ENCODE measurements at places on chromosomes 5 and 9.

DNA sequence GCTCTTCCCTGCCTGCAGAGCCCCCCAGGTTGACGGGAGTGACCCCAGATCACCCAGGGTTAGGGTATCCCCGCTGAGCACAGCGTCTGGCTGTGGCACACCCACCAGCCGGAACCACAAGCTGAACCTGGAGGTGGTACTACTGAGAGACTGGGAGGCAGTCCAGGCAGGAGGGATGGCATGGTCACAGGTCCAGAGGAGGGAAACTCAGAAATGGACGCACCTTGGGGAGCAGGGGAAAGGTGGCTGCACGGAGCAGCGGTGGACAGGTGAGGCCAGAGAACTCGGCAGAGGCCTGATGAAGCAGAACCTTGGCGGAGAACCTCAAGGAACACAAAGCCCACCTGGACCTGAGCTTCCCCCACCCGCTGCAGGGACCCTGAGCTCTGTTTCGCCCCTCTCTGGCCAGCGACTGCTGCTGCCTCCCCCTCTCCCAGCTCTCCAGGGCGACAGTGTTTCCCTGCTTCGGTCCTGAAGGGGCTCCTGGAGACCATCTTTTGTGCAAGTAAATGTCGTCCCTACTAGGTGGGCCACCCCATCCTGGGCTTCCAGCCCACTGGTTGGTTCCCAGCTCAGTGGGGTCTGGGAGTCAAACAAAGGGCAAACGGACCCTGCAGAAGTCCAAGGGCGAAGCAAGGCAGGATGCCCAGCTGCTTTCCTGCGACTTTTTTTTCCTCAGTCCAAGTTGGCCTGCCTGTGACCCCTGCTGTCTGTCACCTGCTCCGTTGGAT is 845 bp downstream of the ADGRD2 start:
- DNase-seq: no peak

- no peak for DNase-seq
Measured at GRCh38 chr9:37424204-37424685, 1.7 kb downstream of the GRHPR start.

DNA sequence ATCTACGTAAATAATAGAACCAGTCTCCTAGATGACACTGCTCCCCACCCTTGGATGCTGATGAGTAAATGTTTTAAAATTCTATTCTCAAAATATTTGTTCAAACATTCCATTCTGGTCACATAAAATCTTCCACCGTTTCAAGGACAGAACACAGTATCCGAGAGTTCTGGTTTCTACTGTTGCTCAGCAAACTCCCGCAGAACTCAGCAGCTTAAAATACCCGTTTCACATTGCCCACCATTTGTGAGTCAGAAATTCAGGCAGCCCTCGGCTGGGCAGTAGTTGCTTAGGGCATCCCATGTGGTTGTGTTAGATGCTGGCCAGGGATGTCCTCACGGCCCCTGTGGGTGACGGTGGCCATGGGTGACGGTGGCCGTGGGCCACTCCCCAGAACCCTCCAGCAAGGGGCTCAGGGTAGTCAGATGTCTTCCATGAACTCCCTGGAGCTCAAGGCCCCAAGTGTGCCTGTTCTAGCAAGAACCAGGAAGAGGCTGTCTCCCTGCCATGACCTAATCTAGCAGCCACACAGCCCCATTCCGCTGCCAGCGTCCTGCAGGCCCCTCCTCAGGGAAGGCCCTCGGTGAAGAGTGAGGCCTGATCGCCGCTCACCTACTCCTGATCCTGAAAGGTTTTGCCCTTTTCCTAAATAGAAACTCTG is 17.4 kb downstream of the MGAT1 start:
- DNase-seq: peak; percentile 62

DNA sequence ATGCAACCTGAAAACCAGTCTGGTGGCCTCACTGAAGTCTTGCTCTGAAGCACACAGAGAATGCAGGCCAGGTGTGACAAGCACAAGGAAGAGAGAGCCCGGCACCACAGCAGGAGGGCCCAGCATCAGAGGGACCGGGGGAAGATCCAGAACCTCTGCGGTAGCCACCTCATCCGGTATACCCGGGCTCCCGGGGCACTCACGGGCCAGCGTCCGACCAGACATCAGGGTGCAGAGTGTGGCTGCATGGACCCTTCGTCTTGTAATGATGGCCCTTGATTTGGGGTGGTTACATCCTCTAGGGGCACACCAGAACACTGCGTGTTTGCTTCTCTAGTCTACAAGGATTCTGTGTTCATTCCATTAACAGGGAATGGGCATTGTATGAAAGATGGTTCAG is 406.0 kb downstream of the GADD45G start:
- no peak for DNase-seq
